ENCODE measurements at places on chromosomes 5 and 9. TPM values are rescaled to one million over a fixed set of nuclear protein-coding genes. Genes with fewer than 3 reads are reported as not detected.

DNA sequence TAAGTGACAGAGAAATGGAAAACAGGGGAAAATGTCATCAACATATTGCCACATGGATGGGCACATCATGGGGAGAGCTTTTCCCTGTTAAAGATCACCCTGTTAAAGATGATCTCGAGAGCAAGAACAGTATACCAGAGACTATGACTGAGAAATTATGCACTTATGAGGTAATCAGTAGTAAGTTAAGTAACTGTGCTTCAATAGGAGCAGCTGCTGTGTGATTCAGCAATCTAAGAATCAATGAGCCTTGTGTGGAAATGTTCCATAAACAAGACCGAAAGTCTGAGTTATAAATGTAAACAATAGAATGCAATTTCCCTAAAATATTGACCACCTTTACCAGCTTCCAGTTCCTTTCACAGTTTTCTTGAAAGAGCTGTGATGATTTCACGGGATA lies 582.3 kb downstream of the CAAP1 start:
- peak; percentile 47 for DNase-seq

DNA sequence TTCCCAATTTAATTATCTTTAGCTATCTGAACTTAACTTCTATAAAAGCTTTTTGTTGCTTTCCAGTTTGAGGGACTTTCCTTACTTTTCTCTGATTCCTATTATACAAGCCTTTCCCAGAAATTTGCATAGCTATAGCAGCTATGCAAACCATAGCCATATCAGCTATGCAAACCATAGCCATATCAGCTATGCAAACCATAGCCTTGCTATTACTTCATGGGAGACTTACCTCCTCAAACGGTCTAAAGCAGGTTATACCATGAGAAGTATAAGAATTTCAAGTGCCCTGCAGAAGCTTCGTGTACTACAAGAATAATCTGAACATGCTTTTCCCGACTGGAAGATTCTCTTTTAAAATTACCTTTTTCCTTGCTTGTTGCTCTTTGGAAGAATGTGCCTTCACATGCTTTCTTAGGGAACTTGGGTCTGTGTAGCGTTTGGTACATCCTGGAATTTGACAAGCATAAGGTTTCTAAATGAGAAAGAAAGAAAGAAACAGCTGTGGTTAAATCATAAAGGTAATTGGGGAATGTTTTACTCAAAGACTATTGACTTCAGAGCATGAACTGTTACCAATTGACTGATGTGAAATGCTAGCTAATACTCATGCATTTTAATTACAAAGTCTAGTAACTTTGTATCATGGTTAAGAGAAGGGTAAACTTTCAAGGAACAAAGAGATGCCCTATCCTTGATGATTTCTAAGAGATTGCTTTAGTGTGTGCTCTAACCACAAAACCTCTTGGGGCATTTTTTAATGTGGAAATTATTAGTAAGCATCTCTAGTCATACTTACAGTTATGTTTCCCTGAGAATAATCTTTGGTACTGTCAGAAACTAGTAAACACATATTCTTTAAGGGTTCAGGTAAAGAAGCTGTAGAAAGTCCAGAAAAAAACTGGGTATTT lies 367.6 kb downstream of the GLIS3 start:
- DNase-seq = peak; percentile 90

- DNase-seq = peak; percentile 98
Measured at GRCh38 chr5:77133061-77133758, 46.1 kb upstream of the ZBED3 start.

DNA sequence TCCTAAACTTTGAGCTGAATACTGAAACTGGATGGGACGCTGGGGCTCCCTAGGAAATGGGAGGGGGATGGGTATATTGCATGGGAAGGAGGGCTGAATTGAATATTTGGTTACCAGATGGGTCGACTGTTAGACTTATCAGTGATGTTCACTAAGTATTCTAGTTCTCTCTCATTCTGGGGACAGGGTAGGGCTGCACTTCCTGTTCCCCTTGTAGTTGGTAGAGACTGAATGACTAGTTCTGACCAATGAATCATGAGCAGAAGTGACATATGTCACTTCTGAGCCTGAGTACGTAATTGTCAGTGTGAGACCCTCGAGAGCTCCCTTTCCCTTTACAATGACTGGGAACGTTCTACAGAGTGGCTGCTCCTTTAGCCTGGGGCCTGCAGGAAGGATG lies 55.5 kb upstream of the DMRT1 start:
- DNase-seq = no peak

DNA sequence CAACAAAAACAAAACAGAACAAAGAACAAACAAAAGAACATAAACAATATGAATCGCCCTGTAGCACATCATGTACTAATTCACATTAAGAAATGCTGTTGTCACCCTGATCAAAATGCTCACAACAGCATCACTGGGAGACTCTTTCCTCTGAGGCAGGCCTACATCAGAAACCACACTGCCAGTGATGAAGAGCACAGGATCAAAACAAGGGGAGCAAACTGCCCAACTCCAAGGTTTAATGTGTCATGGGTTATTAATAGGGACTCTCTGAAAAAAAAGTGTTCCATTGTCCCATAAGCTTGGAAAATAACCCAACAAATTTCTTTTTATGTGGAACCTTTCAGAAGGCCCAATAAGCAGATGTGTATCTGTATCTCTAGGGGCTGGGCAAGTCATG lies 74.2 kb downstream of the PTPN3 start:
- no peak for DNase-seq

DNA sequence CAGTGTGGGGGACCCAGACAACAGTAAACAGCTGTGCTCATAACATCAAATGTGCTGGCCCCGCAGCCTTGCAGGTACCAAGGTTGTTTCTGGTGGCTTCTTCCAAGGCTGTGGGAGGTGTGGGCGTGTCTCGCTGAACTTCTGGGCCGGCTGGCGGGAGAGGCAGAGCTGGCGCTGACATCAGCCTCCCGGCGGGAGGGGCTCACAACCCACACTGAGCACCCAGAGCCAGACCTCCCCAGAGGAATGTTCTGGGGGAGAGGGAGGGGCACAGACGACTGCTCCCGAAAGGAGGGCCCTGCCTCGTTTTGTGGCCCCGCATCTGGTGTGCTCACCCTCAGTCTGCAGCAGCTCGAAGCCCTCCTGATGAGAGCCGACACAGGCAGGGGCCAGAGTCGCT lies 6.9 kb upstream of the SLC12A7 start:
- no peak for DNase-seq

- no peak for DNase-seq
Measured at GRCh38 chr9:122086873-122087272, 6.2 kb downstream of the TTLL11 start.

Gene ZNG1F
- total RNA-seq = 15.5 TPM

Gene ARL10
- total RNA-seq = 0.56 TPM
